ENCODE measurements at places on chromosomes 2 and 18. TPM values are rescaled to one million over a fixed set of nuclear protein-coding genes. Genes with fewer than 3 reads are reported as not detected.

DNA sequence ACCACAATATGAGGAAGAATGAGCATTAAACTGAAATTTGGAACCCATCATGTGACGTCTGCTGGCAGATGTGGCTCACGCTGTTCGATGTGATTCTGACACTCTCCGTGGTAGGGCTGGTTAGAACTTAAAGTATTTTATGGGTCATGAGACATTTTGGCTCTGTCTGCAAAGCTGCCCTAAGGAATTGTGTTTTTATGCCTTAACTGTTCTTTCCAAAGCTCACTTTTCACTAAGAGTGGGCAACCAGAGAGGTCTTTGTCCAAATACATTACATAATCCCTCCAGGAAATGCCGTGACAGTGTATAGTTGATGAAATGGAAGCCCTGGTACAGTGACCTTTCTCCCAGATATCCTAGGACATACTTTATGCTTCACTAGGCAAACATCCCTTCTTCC, 119.1 kb downstream of the AQP4 start:
- no peak for DNase-seq

DNA sequence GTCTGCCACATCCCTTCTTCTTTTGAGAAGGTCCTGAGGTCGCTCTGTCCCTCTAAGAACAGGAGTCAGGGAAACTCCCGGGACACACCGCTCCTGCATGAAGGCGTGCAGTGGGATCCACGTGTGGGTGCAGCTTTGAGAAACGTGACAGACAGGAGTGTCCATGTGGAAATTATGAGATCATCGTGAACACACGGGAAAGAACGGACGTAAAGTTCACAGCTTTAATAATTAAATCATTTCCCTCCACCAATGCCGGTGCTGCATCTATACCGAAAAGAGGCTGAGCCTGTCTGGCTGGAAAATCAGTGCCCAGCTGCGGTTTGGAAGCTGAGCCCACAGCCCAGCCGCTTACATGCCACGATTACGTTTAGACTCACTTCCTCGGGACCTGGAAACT, 372.4 kb upstream of the SALL3 start:
- DNase-seq = no peak

- DNase-seq = no peak
Observed at GRCh38 chr2:121591199-121591598, 58.1 kb downstream of the CLASP1 start.

Gene NT5DC4
- total RNA-seq = not detected

Gene CSRNP3
- total RNA-seq = 2.7 TPM

GRCh38 chr2:217858519-217859491, 144.0 kb downstream of the TNS1 start:
- DNase-seq = peak; percentile 97

Gene AFF3
- 4.3 TPM for total RNA-seq

DNA sequence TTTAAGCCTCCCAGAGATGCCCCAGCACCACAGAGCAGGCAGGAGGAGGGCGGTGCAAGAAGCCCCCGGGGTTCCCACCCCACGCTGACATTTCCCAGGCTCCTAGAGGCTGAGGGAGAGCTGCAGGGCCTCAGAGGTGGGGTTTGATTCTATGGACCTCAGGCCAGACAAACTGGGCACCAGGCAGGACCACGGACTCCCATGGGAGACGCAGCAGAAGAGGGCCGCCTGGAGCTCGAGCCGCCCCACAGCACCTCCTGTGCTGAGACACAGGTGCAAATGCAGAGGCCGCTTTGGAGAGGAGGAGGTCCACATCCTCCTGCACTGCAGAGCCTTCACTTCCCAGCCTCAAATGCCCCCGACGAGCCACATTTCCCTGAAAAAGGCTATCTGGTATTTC, 62.7 kb downstream of the PSMG2 start:
- DNase-seq = no peak

GRCh38 chr2:32758232-32758631, 130.4 kb downstream of the TTC27 start:
- no peak for DNase-seq

DNA sequence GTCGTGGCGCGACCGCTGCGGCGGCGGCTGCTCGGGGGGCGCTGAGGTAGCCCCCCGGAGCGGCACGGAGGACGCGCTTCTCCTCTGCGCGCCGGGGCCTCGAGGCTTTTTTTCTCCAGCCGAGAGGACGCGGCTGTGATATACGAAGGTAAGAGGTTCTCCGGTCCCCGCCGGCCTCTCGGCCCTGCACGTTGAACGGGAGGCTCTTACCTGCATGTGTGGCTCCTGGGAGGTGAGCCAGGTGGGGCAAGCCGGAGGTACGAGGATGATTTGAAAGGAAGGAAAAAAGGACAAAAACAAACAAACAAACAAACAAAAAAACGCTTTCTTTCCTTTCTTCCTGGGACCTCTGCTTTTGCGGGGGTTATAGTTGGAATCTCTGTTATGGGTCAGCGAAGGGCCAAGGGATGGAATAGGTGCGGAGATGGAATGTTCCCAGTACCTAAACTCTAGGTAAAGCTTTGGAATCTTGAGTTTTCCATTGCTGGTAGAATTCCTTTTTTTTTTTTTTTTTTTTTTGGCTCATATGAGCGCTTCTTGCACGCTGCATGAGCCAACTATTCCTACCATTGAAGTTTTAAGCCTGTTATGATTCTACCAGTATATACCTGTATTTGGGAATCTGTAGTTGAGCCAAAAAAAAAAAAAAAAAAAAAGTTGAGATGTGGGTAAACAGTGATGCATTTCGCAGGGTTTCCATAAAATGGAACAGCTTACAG, 674 bp downstream of the PTPN4 start:
- DNase-seq = no peak

Gene SPEG
- total RNA-seq = 26.4 TPM

DNA sequence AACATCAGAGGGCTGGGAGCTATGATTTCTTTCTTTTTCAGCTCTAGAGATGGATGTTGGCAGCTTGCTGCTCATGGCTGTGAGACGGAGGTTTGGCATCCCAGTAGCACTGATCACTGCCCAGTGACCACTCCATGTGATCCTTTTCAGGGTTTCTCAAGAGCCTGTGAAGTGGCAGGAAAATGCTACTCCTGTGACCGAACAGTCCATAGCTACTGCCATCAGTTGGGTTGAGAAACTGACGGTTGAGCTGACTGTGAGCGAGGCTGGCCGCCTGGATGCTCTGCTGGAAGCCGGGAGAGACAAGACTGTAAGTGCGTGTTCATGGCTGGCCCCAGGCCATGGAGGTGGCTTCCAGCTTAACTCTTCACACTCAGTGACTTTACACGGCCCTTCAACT, 34.2 kb downstream of the VWA3B start:
- DNase-seq = no peak

- no peak for DNase-seq
Observed at GRCh38 chr18:7686278-7686677, 119.2 kb downstream of the PTPRM start.

DNA sequence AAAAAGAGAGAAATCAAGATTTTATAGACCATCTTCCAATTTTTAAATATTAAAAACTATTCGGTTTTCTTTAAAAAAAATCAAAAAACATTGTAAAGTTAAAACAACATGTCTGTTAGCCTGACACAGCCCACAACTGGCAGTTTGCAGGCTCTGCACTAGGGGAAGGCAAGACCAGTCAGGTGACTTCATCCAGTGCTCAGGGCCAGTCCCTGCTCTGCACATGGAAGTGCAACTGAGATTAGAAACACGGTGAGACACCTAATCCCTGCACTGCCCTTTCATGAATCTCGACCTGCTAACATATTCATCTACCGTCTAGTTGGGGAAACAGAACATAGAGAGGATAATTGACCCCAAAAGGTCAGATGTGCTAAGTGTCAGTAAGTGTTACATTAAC, 135.2 kb downstream of the BARD1 start:
- DNase-seq = no peak

Gene DNAH7
- 2.9 TPM for total RNA-seq

- DNase-seq = peak; percentile 81
Observed at GRCh38 chr2:170711774-170712652, 3.1 kb upstream of the SP5 start.

DNA sequence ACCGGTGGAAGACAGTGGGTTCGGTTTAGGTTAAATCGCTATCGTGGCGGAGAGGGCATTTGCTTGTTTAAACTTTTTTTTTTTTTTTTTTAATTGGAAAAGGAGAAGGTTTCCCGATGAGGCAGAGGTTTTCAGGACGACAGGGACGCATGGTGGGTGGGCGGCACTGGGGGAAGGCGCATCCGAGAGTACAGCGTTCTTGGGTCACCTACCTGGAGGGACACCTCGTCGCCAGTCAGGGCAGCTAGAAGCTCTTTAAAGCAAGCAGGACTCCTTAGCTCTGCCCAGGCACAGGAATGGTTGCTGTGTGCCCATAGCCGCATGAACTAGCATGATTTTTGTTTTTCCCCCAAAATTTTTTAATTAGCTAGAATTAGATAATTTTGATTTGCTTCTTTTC, 437 bp downstream of the LDLRAD4 start:
- DNase-seq = no peak

- no peak for DNase-seq
Observed at GRCh38 chr2:196984903-196985302, 58.4 kb upstream of the PGAP1 start.

Gene FBXO15
- total RNA-seq = 0.36 TPM

- DNase-seq = no peak
Observed at GRCh38 chr2:160290598-160290997, 90.5 kb upstream of the ITGB6 start.

Gene MAP2
- total RNA-seq = 2.2 TPM

Gene SPP2
- total RNA-seq = not detected

Gene FSIP2
- total RNA-seq = under 0.01 TPM

Gene CAPN14
- under 0.01 TPM for total RNA-seq

GRCh38 chr2:79530443-79530842, 17.6 kb downstream of the CTNNA2 start:
- no peak for DNase-seq

GRCh38 chr2:162221064-162221463, 22.2 kb downstream of the FAP start:
- peak; percentile 80 for DNase-seq

GRCh38 chr2:60104514-60105505, 448.6 kb downstream of the BCL11A start:
- no peak for DNase-seq

All from osteoblast (primary cell).